Forelimb muscle (tissue), 1 donor: ENCODE measurements at places on chromosomes 5 and 9.

- no peak for DNase-seq
Observed at GRCh38 chr9:137771580-137771979, 106.0 kb upstream of the CACNA1B start.

DNA sequence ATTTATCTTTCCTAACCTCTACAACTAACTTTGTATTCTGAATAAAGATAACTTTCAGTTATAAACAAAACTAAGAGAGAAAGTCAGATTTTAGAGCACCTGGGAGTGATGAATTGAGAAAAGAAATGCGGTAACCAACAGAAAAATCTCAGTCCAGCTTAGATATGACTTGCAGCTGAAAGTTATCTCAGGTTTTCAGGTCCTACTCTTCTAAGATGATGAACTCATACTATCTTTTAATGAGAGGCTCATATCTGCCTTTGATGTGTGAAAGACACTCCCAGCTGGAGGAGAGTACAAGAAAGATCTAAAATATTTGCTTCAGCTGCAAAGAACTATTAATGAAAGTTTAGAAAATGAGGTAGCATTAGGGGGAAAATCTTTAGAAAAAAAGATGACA lies 190.5 kb downstream of the DENND1A start:
- DNase-seq = no peak

- DNase-seq = no peak
Observed at GRCh38 chr5:4208537-4208936, 612.9 kb downstream of the IRX1 start.

DNA sequence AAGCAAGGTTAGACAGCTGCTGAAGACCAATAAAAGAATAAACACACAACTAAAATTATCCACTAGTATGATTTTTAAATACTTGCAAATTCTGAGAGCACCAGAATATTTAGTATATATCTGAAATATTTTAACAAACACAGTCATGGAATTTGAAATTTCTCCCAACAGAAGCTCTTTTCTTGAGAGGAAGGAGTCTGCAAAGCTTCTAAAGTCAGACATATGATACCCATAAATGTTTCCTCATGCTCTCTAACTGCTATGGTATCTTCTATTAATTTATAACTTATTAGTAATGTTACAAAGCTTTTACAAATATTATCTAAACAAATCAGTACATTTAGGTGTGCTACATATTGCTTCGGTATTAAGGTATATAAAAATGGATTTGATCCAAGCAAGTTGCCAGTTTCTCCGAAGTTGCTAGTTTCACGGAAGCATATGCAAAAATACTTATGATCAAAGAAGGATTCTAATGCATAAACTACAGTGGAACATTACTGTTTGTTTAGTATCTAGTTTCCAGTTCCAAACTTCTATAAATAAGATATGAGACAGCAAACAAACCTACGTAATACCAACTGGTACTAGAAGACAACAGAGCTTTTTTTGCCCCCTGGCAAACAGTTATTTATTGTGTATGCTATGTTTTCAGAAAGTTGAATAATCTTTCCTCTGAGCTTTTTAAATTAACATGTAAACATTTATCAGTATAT lies 22.0 kb downstream of the FNIP1 start:
- DNase-seq = no peak

DNA sequence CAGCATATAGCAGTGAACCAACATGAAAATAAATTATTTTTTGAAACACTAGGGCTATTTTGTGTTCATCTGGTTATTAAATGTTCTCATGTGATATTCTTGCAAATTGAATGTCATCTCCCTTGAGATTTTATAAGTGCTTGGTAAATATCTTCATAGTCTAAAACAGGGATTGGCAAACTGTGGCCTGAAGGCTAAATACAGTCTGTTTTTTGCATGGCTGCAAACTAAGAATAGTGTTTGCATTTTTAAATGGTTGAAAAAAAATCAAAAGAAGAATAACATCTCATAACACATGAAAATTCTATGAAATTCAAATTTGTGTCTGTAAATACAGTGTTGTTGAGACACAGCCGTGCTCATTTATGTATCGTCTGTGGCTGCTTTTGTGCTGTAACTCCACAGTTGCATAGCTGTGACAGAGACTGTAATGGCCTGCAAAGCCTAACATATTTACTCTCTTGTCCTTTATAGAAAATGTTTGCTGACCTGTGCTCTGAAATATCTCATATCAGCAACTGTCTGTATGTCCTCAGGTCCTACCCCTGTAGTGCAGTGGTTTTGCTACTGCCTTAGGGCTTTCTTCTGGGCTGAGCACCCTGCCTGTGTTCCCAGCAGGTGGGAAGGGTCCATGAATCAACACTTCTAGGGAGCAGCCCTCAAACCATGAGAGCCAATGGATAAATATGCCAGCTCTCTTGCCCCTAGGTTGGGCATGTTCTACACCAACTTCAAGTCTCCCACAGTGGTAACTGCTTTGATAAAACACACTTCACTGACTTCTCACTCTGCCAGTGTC lies 41.7 kb upstream of the ARRDC3 start:
- DNase-seq = no peak

DNA sequence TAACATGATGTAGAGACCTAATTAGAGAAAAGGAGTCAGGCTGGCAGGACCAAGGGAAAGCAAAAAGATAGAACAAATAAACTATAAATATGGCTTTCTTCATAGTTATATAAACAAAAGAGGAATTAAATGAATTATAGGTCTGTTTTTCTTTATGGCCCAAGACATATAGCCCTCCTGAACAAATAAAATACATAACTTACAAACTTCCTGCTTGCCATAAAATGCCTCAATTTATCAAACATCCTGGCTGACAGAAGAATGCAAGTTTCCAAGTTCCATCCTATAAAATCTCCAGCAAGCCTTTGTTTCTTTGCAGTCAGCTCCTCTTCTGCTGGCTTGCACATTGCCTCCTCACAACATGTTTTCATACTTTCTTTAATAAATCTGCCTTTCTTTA lies 31.3 kb upstream of the IRGM start:
- DNase-seq = no peak

GRCh38 chr5:145350513-145350912 lies 484.6 kb downstream of the PRELID2 start:
- DNase-seq = no peak

- DNase-seq = no peak
Observed at GRCh38 chr9:109512170-109512756, 14.2 kb upstream of the PTPN3 start.

DNA sequence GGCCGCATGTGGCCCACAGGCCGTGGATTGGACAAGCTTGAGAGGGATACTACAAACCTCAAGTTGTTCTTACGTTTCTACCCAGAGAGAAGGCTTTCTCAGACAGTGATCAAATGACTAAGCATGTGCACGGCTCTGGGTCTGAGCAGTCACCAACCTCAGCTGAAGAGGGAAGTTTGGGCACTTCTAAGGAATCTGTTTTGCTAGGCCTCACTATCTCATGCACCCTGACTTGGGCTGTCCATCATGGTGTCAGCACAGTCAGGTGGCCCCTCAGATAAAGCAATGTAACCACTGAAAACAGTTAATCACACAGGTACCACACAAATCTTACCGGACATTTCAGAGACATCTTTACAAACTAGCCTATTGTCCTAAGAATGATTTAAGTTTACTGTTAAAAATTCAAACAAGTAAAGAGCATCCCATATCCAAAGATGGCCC lies 24.6 kb downstream of the CSF2 start:
- DNase-seq = no peak

DNA sequence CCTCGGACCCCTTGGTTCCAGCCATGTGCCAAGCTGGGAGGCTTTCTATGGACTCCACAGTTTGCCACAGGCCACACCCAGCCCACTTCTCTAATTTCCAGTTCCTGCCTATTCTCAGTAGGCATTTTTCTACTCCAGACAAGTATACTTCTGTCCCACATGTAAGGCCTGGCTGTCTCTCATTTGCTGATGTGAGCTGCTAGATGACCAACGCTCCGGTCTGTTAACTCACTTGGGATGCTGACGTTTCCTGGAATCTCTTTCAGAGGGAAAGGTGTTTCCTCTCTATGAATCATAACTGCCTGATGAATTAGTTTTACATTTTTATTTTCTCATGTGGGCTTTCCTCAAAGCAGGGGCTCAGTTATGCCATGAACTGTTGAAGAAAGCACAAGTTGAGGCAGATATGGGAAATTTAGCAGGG lies 36.3 kb downstream of the ERGIC1 start:
- DNase-seq = no peak

GRCh38 chr5:102099766-102100331 lies 196.2 kb downstream of the SLCO4C1 start:
- no peak for DNase-seq

GRCh38 chr9:133485531-133486260 lies 6.8 kb upstream of the SLC2A6 start:
- DNase-seq = no peak

DNA sequence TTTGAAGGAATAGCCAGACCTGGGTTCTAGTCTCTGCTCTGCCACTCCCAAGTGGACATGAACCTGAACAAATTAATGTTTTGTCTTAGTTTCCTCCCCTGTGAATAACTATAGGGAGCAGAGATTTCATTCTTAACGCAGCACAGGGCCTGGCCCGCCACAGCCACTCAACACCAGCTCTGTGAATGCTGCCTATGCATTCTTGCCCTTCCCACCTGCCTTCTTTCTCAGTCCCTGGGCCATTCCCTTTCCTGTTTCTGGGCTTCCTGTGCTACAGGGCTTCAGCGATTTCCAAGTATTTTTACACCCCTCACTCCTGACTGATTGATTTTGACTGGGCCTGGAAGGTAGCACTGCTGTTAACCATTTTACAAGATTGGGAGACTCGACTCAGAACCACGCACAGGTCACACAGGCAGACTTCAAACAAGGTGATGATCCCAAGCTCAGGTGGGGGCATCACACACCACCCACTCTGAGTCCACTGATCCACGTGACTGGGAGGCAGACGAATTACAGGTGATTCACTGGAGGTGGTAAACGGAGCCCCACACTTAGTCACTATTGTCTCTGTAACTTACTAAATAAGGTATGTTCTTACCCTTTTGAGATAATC lies 21.4 kb downstream of the PTPN3 start:
- DNase-seq = no peak

DNA sequence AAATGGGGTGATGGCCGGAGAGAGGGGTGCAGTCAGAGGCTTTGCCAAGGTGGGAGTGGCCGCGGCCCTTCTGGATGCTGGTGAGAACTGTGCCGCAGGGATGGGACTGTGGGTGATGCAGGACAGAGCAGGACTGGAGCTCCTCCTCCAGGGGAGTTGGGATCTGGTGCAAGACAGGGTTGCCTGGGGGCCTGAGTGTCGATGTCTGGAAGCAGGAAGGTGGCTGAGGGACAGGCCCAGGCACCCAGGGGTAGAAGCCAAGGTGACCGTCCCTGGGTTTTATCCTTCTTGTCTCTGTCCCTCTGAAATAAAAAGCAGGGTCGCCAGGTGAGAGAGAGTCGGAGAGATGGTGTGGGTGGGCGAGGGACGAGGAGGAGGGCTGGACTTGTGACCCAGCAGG lies 89.1 kb upstream of the IER5L start:
- no peak for DNase-seq

DNA sequence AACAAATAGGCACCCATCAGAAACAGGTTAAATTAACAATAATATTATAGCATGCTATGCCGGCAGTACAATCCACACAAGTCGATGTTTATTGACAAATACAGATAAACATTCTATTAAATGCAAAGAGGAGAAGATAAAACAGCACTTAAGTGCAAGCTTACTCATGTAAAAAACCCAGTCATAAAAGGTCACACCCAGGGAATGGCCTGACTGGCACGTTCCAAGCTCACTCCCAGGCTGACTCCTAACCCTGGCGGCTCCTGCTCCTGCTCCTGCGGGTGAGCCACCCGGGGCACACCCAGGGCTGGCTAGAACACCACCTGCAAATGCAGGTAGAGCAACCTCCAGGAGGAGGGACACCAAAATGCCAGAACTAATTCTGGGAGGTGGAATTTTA lies 66.9 kb downstream of the SEMA4D start:
- DNase-seq = no peak

DNA sequence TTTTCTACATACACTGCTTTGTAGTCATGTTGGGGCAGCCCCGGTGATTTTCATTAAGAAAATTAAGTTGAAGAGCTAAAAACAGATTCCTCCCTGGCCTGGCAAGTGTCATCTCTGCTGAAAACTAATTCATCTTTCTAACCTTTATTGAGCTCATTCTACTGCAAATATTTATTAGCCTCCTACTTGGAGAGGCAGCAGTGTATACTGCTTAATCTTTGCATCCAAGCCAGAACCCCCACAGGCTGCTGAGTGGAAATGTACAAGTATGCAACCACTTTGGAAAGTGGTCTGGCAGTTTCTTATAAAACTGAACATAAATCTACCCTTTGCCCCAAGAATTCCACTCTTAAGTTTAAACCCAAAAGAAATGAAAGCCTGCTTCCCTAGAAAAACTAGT lies 223.4 kb downstream of the DRD1 start:
- DNase-seq = no peak

DNA sequence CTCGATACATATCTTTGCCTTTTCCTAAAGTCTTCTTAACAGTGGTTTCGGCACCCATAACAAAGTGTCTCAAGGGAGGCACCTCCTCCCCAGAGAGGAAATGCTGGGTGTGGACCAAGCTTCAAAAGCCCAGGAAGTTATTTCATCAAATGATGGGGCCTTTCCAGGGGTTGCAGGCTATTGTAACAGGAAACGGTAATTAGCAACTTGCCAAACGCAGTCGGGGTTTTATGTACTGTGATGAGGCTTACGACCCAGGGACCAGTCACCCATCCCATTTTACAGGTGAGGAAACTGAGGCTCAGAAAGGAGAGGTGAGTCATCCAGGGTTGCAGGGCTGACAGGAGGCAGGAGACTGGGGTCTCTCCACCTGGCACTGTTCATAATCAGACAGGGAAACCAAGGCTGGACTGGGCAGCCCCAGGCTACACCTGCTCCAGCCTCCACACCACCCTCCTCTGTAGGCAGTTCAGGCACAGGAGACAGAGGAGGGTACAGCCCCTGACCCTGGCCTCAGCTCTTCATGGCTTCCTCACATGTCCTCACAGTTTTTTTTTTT lies 30.0 kb upstream of the SUSD3 start:
- DNase-seq = no peak

DNA sequence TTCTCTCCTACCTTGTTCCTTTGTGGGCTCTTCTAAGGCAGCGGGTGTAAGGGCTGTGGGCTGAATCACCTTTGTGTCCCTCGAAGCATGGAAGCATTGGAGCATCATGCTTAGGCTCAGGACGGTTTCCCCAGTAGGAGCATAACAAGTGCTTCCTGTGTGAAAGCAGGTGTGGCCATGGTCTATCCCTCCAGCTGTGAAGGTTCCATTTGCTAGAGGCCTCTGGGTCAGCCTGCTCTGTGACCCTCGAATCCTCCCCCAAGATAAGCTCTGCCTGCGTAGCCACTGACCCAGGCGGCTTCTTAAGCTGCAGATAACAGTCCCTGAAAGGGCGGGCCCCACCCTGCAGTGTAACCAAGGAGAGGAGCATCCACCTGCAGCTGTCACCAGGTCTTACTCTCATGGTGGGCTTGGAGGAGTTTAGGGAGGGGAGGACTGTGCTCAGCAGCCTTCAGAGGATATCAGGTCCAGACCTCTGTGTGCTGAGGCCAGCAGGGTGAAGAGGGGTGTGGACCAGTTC lies 8.4 kb upstream of the NDST1 start:
- no peak for DNase-seq

GRCh38 chr5:111254613-111255012 lies 30.4 kb downstream of the CAMK4 start:
- no peak for DNase-seq

- no peak for DNase-seq
Observed at GRCh38 chr5:72191404-72191803, 84.1 kb downstream of the MAP1B start.
